ENCODE measurements at places on chromosomes 12 and 14. TPM values are rescaled to one million over a fixed set of nuclear protein-coding genes. Genes with fewer than 3 reads are reported as not detected.

GRCh38 chr14:103186909-103187586, 63.8 kb downstream of the TNFAIP2 start:
- DNase-seq = no peak

DNA sequence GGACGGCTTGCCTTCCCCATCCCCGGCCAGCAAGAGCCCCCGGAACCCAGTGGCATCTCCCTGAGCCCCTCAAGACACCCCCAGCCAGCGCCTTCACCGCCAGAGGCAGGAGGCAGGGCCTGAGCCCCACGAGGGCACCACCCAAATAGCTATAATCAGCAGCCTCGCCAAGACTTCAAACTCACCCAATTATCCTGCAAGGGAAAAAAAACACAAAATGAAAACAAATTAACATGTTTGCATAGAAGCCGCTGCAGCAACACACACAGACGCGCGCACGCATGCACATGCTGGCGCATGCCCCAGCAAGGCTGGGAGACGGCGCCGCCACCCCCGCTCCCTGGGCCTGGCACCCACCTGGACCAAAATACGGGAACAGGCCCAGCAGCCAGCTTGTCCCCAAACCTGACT, 15.8 kb downstream of the FAM222A start:
- no peak for DNase-seq

DNA sequence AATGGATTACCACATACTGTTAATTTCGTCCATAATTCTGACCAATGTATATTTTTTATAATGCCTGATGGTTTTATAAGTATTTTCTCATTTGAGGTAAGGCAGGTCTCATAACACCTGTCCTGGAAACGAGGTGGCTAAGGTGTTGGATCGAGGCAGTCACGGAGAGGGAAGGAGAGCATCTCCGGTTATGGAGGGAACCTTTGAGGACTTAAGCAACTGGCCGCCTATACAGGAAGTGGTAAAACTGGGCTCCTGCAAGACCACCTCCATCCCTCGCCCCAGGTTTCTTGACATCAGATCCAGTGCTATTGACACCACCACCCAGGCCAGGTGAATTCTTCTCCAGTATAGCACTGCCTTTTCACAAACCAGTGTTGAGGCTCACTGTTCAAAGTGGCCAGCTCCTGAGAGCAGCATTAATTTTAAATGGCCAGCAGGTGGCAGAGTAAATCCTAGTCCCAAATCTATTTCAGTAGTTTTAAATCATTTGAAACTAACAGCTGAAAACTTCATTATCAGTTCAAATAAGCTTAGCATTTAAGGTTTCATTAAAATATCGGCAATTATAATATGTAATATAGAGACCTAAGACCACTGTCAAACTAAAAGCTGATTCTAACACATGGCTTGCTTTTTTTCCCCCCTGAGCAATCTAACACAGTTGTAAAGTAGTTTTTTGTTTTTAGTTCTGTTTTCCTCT, 100.8 kb downstream of the PPM1A start:
- DNase-seq = peak; percentile 29

- no peak for DNase-seq
Measured at GRCh38 chr12:39161465-39162085, 256.2 kb upstream of the CPNE8 start.

FUT8 gene
- total RNA-seq = 134 TPM

RPGRIP1 gene
- 0.75 TPM for total RNA-seq

DTD2 gene
- 10.1 TPM for total RNA-seq

HOXC5 gene
- total RNA-seq = 0.61 TPM

IL22 gene
- not detected for total RNA-seq

All from PC-9 (cell line).